ENCODE measurements at places on chromosomes 3 and 15.

DNA sequence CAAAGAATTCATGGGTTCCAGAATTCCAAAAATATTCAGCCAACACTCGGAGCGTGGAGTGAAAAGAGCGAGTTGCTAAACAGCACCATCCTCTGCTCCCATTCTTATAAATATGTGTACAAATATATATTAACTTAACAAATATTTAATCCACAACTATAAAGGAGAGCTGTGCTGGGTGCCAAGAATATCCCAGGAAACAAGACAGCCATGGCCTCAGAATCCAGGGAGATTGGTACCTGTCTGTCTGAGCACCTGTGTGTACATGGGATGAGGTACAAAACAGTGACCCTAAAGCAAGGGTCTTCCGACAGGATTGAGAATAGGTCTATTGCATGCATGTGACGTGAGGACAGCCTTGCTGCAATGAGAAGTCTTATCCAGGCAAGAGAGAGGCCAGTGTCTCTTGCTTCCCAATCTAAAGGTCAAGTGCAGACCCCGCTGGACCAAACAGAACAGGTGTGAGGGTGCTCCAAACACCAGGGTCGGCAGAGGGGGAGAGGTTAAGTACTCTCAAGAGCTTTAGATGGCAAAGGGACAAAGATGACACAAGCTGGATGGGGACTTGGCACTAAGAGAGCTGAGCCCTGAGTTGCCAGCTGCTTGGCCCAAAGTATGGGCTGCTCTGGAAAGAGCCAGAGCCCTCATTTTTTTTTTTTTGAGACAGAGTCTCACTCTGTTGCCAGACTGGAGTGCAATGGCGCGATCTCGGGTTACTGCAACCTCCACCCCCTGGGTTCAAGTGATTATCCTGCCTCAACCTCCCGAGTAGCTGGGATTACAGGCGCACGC lies 36.2 kb downstream of the HOMER2 start:
- DNase-seq: no peak

DNA sequence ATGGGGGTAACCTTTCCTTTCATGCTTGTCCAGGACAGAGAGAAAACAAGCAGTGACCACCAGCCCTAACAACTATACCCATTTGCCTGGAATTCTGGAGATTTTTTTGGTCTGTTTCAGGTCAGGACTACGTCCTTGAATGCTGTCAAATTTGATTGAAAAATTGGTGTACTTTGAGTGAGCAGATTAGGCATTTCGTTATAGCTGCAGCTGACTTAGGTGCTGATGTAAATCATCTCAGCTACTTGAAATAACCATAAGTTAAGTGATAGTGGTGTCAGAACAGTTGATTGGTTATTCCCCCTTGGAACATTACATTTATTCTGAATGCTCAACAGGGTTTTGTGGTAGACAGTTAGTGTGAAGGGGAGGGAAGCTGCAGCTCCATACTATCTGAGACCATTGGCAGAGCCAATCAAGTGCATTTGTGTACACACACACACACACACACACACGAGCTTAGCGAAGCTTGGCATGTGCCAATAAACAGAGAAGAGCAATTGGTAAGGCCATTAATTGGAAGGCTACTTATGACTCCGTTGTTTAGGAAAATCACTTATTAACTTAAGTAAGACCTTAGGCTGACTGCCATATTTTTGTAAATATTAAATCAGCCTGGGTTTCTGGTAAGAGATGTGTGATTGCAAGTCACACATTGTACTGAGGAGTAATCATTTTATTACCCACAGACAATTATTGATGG lies 447.8 kb downstream of the MFSD1 start:
- no peak for DNase-seq

- DNase-seq: no peak
Observed at GRCh38 chr3:100041328-100041749, 73.0 kb downstream of the FILIP1L start.

GRCh38 chr15:48616216-48616615 lies 29.3 kb downstream of the FBN1 start:
- no peak for DNase-seq

GRCh38 chr3:60160822-60161748 lies 1090.2 kb downstream of the FHIT start:
- no peak for DNase-seq

GRCh38 chr3:63912768-63913588 lies 795 bp upstream of the SCAANT1 start:
- DNase-seq: peak; percentile 29

- no peak for DNase-seq
Observed at GRCh38 chr3:192422997-192423342, 304.4 kb downstream of the FGF12 start.

All from stimulated activated CD4-positive, alpha-beta T cell treated with anti-CD3 and anti-CD28 coated beads, TNF-alpha, amount 100 ng/mL, for 48 hours (primary cell).